Stimulated activated CD8-positive, alpha-beta memory T cell treated with anti-CD3 and anti-CD28 coated beads, Interleukin-4, amount 100 ng/mL, for 4 hours (primary cell): ENCODE measurements at places on chromosomes 1 and 21.

DNA sequence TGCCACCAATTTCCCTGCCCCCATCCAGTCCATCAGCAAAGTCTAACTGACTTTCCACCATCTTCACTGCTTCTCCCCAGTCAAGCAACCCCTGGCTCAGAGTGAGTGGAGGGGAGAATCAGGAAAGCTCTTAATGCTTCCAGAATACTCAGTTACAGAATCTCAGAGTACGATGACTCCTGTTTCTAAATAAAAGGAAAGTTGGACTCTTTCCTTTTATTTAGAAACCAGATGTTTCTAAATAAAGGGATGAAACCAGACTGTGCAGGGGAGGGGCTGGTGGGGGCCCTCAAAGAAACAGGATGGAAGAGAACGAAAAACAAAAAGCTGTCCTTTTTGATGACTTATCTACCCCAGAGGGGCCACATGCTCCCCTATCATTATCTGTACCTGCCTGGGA is 85.2 kb upstream of the PPM1J start:
- DNase-seq = no peak

DNA sequence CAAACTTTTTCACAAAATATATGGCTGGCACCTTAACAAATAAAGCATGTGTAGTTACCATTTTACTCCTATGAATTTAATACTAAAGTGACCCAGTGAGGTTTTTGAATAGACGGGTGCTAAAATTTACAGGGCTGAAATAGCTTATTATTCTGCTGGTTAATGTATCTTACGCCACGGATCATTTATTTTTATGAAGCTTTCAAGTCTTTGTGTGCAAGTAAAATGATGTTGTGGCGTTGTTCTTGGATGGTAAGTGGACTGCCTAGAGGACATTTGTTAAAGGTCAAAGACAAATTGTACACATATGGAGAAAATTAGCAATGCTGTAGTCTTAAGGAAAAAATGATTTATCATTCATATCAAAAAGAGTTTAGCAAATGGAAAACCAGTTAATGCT is 22.8 kb downstream of the INSL5 start:
- DNase-seq = no peak

GRCh38 chr1:40851643-40852042 is 10.5 kb downstream of the CITED4 start:
- no peak for DNase-seq

GRCh38 chr1:40312238-40313205 is 4.6 kb downstream of the COL9A2 start:
- no peak for DNase-seq
